ENCODE measurements at places on chromosomes 11 and 22. TPM values are rescaled to one million over a fixed set of nuclear protein-coding genes. Genes with fewer than 3 reads are reported as not detected.

DNA sequence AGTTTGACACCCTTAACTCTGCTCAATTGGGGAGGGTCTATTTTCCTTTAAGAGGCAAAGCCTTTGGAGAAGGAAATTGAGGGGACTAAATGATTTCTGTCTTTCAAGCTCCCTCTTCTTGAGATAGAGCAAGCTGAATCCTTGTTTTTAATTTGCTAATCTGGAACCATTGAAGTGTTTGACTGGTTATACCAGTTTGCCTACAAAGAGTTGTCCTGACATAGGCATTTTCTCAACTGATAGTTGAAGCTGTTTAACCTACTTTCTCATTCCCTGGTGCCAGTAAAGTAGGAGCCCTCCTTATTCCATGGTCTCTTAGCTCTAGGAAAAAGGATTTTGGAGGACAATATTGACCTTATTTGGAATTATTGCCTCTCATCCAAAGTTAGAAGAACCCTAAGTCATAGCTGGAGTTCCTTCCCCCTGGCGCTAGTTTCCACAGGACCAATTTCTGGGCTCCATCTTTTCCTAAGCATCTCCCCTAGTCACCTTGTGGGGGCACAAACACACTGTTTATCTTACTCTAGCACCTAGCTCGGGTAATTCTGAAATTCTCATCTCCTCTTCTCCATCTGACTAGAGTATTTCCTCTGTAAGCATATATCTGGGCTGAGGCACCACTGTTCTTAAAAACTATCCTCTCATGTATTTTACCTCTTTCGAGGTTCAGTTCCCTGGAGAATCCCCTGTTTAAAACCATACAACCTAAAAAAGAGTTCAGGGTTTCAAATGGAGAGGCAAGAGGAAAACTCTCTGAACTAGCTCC, 7.4 kb downstream of the ZDHHC5 start:
- peaks cover 27% of the 10 kb centered on the region for H3K4me1 ChIP-seq
- H3K36me3 ChIP-seq: peaks cover 15% of the 10 kb centered on the region
- no peak overlapping the region for H3K4me3 ChIP-seq
- H3K27ac ChIP-seq: no peak overlapping the region

DNA sequence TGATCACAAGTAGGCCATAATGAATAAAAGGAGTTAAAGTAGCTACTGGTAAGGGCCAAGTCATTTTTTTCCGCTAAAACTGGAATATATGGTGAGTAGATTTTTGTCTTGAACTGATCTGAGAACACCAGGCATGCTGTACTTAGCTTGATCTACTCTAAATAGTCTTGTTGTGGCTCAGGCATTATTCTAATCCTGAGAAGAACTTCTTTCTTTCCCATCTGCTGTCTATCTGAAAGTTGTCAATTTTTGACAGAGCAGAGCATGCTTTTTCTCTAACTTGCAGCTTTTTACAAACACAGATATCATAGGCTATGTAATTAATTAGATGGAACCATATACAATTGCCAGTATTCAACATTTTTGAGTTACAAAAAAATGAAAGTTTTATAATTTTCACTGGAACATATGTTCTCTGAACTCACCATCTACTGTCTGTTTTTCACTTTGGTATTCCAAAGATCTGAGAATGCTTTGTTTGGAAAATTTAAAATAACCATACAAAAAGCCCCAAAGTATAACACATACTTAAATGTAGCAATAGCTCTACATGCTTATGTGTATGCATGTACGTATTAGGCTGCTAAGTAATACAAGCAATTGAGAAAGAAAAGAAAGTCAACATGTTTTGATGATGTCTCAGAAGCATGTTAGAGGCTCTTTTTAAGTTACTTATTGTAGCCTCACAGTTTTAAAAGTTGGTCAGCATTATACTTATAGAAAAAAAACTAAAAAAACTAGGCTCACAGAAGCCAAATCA, 542.7 kb upstream of the LUZP2 start:
- no peak overlapping the region for H3K27ac ChIP-seq
- no peaks in the 10 kb centered on the region for H3K27me3 ChIP-seq
- H3K36me3 ChIP-seq: no peaks in the 10 kb centered on the region
- H3K4me3 ChIP-seq: no peak overlapping the region

- H3K27me3 ChIP-seq: peaks cover 4% of the 10 kb centered on the region
- peak; percentile 43 for DNase-seq
- H3K4me3 ChIP-seq: no peak overlapping the region
- H3K36me3 ChIP-seq: no peaks in the 10 kb centered on the region
- peak overlapping the region; percentile 43 for H3K27ac ChIP-seq
- H3K4me1 ChIP-seq: peaks cover 9% of the 10 kb centered on the region
Measured at GRCh38 chr22:18042685-18043084, 18.3 kb upstream of the MICAL3 start.

DNA sequence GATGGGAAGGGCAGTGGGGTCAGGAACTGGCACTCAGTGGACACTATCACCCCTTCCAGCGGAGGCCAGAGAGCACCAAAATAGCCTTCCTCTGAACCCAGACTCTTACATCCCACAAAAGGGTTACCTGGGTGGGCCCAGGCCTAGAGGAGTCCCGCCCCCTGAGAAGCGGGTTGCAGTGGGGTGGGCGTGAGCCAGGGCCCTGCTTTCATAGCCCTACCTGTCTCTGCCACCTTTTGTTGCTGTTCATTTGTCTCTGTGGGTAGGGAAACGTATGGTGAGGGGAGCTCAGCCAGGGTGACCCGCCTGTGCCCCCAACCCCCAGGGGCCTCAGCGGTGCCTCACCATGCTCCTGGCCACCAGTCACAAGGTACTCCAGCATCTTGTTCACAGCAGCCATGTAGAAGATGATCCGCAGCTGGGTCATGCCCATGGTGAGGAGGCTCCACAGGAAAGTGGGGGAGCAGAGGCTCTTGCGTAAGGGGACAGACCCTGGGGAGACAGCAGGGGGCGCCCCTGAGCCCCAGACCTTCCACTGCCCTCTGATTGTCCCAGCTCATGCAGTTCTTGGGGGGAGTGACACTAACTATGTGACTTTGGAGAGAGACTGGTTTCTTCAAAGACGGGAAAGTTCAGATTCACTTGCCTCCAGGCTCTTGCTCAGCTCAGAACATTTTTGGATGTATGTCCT, 24.0 kb downstream of the SLC43A1 start:
- H3K4me1 ChIP-seq: peaks cover 8% of the 10 kb centered on the region
- no peak for DNase-seq
- H3K4me3 ChIP-seq: no peak overlapping the region
- H3K27me3 ChIP-seq: no peaks in the 10 kb centered on the region
- H3K27ac ChIP-seq: no peak overlapping the region

DNA sequence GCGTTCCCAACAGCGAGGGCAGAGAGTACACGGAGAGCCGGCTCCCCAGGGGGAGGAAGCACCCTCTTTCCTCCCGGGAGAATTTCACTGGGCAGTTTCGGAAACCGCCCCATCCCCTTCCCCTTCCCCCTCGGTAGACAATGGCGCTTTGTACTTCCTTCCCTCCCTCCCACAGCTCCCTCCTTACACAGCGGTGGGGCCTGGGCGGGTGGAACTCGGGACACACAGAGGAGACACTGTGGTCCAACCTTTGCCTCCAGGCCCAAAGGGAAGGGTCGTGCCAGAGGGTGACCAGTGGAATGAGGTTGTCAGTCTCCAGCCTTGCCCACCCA, 4.3 kb downstream of the SMTN start:
- no peak for DNase-seq
- H3K4me3 ChIP-seq: peak overlapping the region; percentile 72
- H3K27me3 ChIP-seq: no peaks in the 10 kb centered on the region
- H3K4me1 ChIP-seq: peaks cover 45% of the 10 kb centered on the region

GRCh38 chr11:3955299-3955665, 99.8 kb downstream of the STIM1 start:
- peaks cover 2% of the 10 kb centered on the region for H3K27me3 ChIP-seq
- no peak overlapping the region for H3K27ac ChIP-seq
- no peaks in the 10 kb centered on the region for H3K36me3 ChIP-seq
- peaks cover 53% of the 10 kb centered on the region for H3K4me1 ChIP-seq
- no peak overlapping the region for H3K4me3 ChIP-seq

DNA sequence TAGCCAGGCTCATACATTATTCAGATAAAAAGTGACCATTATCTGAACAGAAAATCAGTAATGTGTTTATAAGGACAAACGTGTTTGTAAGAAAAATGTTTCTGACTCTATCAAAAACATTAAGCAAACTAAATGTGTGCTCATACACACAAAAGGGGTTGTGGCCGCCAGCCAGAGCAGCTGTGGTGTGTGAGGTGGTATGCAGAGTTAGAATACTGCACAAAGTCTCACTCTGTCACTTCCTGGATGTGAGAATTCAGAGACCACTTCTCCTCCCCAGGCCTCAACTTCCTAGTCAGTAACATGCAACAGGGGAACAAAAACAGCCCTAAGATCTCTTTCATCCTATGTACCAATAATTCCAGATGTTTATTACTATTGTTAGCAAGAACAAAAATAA, 9.4 kb downstream of the OR5B21 start:
- no peak overlapping the region for H3K4me3 ChIP-seq
- no peak for DNase-seq
- H3K27me3 ChIP-seq: peaks cover 2% of the 10 kb centered on the region
- H3K27ac ChIP-seq: no peak overlapping the region
- H3K4me1 ChIP-seq: peaks cover 59% of the 10 kb centered on the region

DNA sequence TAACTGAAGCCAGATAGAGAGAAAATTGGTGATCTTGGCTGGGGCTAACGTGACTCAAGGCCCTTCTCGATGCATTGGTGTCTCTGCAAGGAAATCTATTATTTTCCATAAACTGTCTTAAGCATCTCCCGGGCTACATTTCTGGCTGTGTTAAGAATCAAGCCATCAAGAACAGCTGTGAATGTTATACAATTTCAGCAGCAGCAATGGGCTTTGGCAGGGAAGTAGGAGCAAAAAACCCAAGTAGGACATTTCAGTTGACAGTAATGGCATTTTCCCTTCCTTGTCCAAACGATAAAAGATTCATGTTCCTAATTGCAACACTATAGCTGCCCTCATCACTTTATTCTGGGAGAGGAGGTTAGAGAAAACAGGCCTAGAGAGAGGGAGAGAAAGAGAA, 335.0 kb downstream of the CADM1 start:
- no peak for DNase-seq
- H3K4me3 ChIP-seq: no peak overlapping the region
- no peaks in the 10 kb centered on the region for H3K27me3 ChIP-seq
- H3K27ac ChIP-seq: no peak overlapping the region
- H3K4me1 ChIP-seq: no peaks in the 10 kb centered on the region

DNA sequence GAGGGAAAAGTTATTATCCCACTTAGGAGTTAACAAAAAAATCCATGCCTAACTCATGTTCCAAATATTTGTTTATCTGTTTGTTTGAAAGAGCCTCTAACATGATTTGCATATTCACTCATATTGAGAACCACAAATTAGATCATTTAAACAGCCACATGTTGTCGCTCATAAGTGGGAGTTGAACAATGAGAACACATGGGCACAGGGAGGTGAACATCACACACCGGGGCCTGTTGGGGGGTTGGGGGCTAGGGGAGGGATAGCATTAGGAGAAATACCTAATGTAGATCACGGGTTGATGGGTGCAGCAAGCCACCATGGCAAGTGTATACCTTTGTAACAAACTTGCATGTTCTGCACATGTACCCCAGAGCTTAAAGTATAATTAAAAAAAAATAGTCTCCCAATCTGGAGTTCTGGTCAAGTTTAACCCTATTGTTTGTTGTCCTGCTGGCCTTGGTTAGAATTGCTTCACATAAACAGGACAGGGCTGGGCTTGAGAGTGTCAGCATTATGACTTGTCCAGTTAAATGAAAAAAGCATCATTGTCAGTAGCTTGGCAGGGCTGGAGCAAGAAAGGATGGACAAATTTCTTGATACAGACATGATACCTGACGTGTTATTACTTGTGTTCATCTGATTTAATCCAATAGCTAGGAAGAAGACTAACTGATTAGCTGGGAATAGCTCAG, 57.8 kb upstream of the PSMA1 start:
- no peak overlapping the region for H3K4me3 ChIP-seq
- no peak overlapping the region for H3K27ac ChIP-seq
- peaks cover 4% of the 10 kb centered on the region for H3K27me3 ChIP-seq
- no peaks in the 10 kb centered on the region for H3K36me3 ChIP-seq
- no peak for DNase-seq
- no peaks in the 10 kb centered on the region for H3K4me1 ChIP-seq

DNA sequence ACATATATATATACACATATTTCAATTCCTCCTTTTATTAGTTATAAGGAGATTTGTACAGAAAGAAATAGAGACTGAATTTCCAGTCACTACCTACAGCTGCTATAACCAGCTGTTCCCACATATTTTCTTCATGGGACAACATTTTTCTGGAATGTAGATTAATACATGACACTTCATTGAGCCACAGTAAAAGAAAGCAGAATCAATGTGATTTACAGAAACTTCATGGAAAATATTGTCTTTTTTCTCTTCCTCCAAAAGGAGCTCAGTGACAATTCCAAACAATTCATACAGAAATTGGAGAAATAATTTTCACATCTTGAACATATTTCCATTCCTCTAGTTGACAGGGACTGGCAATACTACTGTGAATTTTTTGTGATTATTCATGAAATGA, 249.2 kb downstream of the DLG2 start:
- H3K27me3 ChIP-seq: no peaks in the 10 kb centered on the region
- no peaks in the 10 kb centered on the region for H3K4me1 ChIP-seq
- H3K4me3 ChIP-seq: no peak overlapping the region
- no peak overlapping the region for H3K27ac ChIP-seq
- DNase-seq: no peak

GRCh38 chr11:92397221-92397755, 172.7 kb downstream of the FAT3 start:
- no peak overlapping the region for H3K4me3 ChIP-seq
- H3K36me3 ChIP-seq: no peaks in the 10 kb centered on the region
- no peak for DNase-seq
- no peaks in the 10 kb centered on the region for H3K4me1 ChIP-seq
- H3K27ac ChIP-seq: no peak overlapping the region

DNA sequence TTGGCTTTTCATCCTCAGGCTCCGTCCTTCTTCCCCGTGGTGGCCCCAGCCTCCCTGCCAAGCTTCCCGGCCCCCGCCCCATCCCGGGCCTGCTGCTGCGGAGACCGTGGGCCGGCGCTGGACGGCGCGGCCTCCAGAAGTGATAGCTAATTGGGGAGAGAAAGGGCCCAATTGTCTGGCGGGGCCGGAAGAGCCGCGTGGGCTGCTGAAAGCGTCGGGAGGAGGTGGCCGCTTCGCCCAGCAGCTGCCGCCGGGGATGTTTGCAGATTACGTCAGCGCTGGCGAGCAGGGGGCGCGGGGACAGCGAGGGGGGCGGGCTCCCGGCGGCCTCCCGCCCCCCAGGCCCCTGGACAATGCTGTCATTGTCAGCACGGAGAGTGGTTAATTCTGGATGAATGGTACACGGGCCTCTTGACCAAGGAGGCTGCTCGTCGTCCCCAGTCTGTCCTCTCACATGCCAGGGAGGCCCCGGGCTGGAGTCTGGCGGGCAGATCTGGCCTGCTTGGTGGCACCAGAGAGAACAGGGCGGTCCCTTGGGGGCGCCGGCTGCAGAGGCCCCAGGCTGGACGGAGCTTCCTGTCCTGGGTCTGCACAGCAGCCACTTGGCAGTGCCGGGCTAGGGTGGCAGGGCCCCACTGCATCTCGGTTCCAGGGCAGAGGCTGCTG, 1.6 kb downstream of the SMIM38 start:
- no peaks in the 10 kb centered on the region for H3K36me3 ChIP-seq
- no peak overlapping the region for H3K4me3 ChIP-seq
- DNase-seq: no peak
- peaks cover 5% of the 10 kb centered on the region for H3K27me3 ChIP-seq
- no peak overlapping the region for H3K27ac ChIP-seq

The RAB36 gene
- 6.8 TPM for total RNA-seq

The VWCE gene
- 0.59 TPM for total RNA-seq

The LMO2 gene
- total RNA-seq: 0.17 TPM

The MEI1 gene
- total RNA-seq: 0.28 TPM

The APOL5 gene
- not detected for total RNA-seq

The FOLR3 gene
- 11.6 TPM for total RNA-seq

The TENM4 gene
- 42.2 TPM for total RNA-seq
